ENCODE measurements at places on chromosomes 3 and 15. TPM values are rescaled to one million over a fixed set of nuclear protein-coding genes. Genes with fewer than 3 reads are reported as not detected.

GRCh38 chr15:69810431-69811354 lies 287.0 kb downstream of the TLE3 start:
- DNase-seq: no peak

- no peak for DNase-seq
Observed at GRCh38 chr15:55372701-55373440, 35.3 kb downstream of the CCPG1 start.

- DNase-seq: no peak
Observed at GRCh38 chr3:187027531-187028278, 97.4 kb downstream of the ST6GAL1 start.

GRCh38 chr15:93519599-93519998 lies 430.6 kb upstream of the RGMA start:
- no peak for DNase-seq

Gene LARP6
- 31.2 TPM for total RNA-seq

DNA sequence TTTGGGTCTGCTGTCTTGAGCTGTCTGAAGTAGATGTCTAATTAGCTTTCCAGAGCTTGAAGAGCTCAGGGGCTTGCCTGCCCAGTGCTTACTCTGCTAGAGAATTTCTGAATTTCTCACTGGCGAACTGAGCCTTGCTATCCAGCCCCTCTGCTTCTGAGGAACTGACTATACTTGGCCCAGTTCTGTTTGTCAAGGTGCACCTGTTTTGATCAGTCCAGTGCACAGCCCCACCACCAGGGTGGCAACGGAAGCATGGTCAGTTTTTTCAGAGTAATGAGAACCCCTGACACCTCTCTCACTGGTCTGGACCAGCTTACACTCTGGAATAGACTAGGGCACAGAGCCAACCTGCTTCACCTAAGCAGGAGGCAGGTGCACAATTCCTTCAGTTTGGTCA lies 25.2 kb downstream of the ITGB5 start:
- no peak for DNase-seq

GRCh38 chr3:73924048-73924447 lies 299.3 kb upstream of the PDZRN3 start:
- DNase-seq: no peak

- no peak for DNase-seq
Observed at GRCh38 chr3:28637742-28638141, 289.1 kb upstream of the AZI2 start.

Gene AP3S2
- 57.6 TPM for total RNA-seq

Gene HESX1
- total RNA-seq: 3.4 TPM

GRCh38 chr15:39362821-39363561 lies 217.9 kb upstream of the THBS1 start:
- DNase-seq: no peak

Gene EXOG
- 9.3 TPM for total RNA-seq

GRCh38 chr15:83899670-83900069 lies 245.7 kb downstream of the ADAMTSL3 start:
- no peak for DNase-seq

Gene ZBBX
- 0.38 TPM for total RNA-seq

Gene SCN5A
- 4.7 TPM for total RNA-seq

- DNase-seq: no peak
Observed at GRCh38 chr15:100464888-100465287, 63.9 kb downstream of the CERS3 start.

DNA sequence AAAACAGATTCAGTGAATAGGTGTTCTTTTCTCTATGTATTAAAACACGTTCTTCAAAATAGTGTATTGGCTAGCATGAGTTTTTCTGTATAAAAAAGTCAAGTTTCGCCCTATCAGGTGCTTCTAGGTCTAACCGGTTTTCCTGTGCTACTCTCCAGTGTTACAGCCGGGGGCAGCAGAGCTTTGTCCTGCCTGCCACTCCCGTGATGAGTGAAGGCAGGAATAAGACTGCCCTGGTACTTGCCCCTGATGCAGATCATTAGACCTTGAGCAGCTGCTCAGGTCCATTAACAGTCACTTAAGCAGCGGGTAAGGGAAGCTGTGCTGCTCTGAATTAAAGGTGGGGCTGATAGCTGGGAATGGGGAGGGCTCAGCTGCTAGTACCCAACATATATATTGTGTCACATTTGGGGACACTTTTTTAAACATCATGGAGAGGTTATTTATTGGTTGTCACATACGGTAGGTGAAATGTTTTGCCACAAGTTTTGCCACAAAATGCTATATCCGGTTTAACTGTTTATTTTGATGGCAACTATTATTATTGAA lies 1.3 kb upstream of the UNC13C start:
- peak; percentile 1 for DNase-seq

All from PC-9 (cell line).